ENCODE measurements at places on chromosomes 1 and 21. TPM values are rescaled to one million over a fixed set of nuclear protein-coding genes. Genes with fewer than 3 reads are reported as not detected.
A peak's percentile ranks its signal among the peaks of the same experiment; 100 is the strongest.

GRCh38 chr1:187689129-187689528 lies 860.4 kb downstream of the PLA2G4A start:
- peak; percentile 14 for DNase-seq

DNA sequence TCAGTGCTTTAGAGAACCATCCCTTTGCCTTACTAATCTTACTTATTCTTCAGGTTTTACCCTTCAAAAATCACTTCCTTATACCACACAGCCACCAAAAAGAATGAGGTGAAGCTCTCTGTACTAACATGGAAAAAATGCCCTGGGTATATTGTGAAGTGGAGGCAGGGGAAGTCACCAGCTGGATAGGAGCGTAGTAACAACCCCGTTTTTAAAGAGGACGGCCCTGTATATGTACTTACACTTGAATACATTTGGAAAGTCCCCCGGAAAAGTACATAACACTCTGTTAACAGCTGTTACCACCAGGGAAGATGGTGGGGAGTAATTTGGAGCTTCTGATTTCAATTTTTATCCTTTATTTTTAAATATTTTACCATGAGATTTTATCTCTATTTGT lies 28.2 kb upstream of the KHDRBS1 start:
- no peak for DNase-seq

DNA sequence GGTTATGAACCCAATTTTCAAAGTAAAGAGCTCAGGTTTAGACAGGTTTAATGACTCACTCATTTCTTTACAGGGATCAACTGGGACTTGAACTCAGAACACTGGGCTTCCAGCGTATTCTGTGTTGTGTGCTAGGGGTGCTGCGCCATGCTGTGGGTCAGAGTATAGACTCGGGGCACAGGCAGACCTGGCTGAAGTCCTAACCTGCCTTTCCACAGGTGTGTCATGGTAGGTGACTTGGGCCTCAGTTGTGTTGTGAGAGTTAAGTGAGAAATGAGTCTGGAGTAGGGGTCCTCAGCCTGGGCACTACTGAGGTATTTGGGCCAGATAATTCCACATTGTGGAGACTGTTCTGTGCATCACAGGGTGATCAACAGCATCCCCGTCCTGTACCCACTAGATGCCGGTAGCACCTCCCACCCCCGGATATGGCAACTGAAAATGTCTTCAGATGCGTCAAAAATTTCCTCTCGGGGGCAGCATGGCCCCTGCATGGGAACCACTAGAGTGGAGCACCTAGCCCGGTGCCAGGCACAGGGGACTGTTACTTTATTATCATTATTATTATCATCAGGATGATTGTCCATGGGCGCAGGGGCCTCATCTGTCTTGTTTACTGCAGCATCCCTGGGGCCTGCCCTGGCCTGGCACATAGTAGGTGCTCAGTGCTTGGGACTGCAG lies 575.5 kb downstream of the PTPRU start:
- DNase-seq = no peak

DNA sequence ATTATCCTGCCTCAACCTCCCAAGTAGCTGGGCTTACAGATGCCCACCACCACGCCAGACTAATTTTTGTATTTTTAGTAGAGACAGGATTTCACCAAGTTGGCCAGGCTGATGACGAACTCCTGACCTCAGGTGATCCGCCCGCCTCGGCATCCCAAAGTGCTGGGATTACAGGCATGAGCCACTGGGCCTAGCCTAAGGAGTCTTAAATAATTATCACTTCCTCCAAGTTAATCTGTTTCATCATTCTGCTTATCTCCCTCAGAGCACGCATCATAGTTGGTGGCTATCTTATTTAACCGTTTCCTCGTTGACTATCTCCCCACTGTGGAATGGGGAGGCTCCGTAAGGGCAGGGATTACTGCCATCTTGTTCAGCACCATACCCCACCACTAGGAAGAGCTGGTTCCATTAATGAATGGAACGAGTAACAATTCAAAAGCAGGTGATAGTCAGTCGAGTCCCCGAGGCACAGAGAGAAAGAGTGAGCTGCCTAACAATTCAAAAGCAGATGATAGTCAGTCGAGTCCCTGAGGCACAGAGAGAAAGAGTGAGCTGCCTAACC lies 52.7 kb downstream of the GLUL start:
- DNase-seq = no peak

- no peak for DNase-seq
Observed at GRCh38 chr1:167943541-167943940, 6.7 kb upstream of the MPC2 start.

GRCh38 chr1:206583707-206584648 lies 28.3 kb downstream of the EIF2D start:
- DNase-seq = no peak

- no peak for DNase-seq
Observed at GRCh38 chr1:26373281-26373680, 731 bp upstream of the ZNF683 start.

DNA sequence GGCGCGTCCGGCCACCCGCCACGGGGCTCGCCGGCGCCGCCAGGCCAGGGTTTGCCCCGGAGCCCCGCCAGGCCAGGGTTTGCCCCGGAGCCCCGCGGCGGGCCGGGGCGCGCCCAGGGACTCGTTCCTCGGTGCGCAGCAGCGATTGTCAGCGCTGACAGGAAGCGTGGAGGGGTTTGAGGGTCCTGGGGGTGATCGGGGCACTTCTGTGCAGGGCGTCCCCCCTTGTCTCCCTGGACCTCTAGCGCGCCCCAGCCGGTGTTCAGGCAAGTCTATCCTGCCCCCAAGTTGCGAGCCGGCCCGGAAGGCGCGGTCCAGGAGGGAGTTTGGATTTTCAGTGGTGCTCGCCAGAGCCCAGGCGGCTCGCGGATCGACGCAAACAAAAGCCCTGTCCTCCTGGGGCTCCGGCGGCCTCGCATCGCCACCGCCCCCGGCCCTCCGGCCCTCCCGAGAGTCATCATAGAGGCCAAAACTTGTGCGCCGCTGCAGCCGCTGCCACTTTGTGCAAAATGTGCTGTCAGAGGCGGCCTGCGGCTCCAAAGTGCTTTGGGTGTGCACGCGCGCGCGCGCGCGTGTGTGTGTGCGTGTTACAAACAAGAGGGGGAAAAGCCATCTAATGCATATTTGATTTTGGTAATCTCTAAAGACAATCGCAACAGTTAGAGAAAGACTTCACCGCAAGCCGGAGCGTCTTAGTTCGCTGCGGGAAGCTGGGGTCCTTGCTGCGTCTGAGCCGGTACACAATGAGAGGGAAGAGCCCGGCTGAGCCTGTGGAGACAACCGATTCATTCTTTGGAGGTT lies 1.0 kb downstream of the ROR1 start:
- no peak for DNase-seq

GRCh38 chr1:89781494-89782126 lies 39.2 kb upstream of the LRRC8D start:
- no peak for DNase-seq

GRCh38 chr1:248913933-248914332 lies 7.9 kb downstream of the PGBD2 start:
- no peak for DNase-seq

GRCh38 chr1:150563340-150564038 lies 14.3 kb downstream of the ADAMTSL4 start:
- no peak for DNase-seq

- DNase-seq = no peak
Observed at GRCh38 chr1:193187114-193187513, 701 bp upstream of the B3GALT2 start.

GRCh38 chr1:9127395-9128165 lies 1.3 kb downstream of the GPR157 start:
- DNase-seq = no peak

DNA sequence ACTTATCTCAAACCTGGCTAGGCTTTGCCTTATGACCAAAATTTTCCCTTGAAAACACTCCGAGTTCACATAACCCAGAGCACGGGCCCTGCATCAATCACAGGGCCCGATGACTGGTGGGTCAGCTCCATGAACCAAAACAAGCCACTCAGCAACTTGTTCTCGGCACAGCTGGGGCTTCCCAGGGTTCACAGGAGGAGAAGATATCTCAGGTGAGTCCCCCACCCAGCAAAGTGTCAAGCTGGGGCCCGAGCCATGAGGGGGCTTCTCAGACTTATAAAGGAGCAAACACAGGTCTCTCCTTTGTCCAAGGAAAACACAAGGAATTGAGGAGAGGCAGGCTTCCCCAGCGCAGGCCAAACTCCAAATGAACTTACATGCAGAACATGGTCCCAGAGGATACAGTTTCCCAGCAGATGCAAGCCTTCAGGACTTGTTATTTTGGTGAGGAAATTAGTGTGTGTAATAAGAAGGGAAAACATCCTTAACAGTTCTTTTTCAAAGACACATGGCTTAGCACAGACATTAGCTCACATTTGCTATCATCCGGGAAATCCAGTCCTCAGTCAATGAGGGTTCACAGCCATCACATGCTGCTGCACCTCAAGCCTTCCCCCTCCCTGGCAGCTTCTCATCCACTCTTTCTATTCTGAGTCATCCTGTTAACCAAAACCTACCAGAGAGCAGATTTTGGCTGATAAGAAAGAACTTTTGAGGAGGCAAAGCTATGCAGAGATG lies 98.1 kb upstream of the NFIA start:
- DNase-seq = no peak

- DNase-seq = no peak
Observed at GRCh38 chr21:41170442-41170841, 2.5 kb downstream of the BACE2 start.

DNA sequence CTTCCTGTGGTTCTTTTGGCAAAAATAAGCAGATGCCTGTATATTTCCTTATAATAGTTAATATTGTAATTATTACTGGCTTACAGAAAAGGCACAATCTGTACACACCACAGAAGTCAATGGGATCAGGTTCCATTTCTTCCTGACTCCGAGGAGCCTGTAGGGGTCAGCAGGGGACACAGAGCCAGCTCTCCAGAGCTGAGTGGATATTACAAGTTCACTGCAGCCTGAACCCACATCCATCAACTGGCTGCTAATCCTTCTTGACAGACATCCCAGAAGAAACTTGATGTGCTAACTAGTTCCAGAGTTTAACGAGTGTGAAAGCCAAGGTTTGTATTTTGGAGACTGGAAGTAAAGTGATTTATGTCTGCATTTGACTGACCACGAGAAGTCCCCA lies 203.8 kb downstream of the LMX1A start:
- DNase-seq = no peak

GRCh38 chr1:91753878-91754277 lies 132.1 kb downstream of the TGFBR3 start:
- DNase-seq = no peak

GRCh38 chr1:233294913-233295236 lies 650 bp downstream of the PCNX2 start:
- DNase-seq = no peak

- DNase-seq = no peak
Observed at GRCh38 chr1:26474818-26475217, 2.6 kb downstream of the HMGN2 start.

GRCh38 chr1:240338837-240339236 lies 247.2 kb downstream of the FMN2 start:
- DNase-seq = no peak

- no peak for DNase-seq
Observed at GRCh38 chr1:107662971-107663370, 302.0 kb downstream of the VAV3 start.

- DNase-seq = no peak
Observed at GRCh38 chr1:215032911-215033526, 49.5 kb upstream of the KCNK2 start.

DNA sequence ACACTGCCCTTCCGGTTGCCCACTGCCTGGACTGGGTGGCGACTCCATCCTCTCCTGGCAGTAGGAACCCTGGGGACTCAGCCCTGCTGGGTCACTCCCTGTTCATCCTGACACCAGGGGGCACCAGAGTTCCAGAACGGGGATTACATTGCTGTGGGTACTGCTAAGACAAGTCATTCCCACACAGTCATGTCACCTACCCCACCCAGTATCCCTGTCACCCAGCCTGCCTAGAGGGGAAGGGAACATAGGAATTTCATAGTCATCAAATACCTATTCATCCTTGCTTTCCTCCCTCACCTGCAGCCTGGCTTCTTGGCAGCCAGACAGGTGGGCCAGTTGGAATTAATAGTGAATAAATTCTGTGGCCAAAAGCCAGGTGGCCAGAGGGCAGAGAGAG lies 9.8 kb upstream of the SFN start:
- no peak for DNase-seq

DNA sequence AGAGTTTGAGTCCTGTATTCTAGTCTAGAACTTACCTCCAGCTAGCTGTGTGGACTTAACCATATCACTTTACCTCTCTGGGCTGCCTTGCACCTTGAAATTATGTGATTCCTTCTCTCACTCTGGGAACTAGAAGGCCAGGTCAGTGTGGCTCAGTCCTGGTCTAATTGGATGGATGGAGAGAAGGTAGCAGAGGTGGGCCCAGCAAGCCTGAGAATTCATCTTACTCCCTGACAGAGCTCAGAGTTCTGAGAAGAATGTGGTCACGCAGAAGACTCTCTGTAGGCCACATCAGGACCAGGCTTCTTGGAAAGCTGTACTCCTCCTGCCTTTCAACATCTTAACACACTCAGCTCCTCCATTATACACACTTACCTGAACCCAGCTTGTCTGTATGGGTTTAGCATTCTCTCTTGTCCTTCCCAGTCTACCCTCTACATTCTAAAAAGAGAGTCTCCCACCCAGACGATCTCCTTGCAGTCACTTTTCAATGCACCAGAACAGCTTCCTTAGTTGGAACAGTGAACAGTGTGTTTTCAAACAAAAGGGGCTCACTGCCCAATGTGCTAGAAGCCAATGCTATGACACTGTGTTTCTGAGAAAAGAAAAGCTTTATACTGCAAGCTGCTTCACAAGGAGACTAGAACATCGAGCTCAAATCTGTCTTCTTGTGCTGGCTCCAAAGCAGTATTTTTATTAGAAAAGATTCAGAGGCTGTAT lies 60.5 kb downstream of the CAPN9 start:
- no peak for DNase-seq

GRCh38 chr1:167565922-167566321 lies 12.4 kb upstream of the CREG1 start:
- DNase-seq = no peak

- DNase-seq = no peak
Observed at GRCh38 chr1:23288201-23288600, 55.9 kb downstream of the HNRNPR start.

Gene OR2T11
- not detected for polyA plus RNA-seq

Gene USH2A
- polyA plus RNA-seq = not detected

Gene RNU1-2
- not detected for polyA plus RNA-seq

Gene AXDND1
- 0.20 TPM for polyA plus RNA-seq

Gene CTSS
- 58.2 TPM for polyA plus RNA-seq

Gene EFHD2
- polyA plus RNA-seq = 50.9 TPM

Gene CHI3L2
- 4.9 TPM for polyA plus RNA-seq

Gene NHLH1
- polyA plus RNA-seq = 0.05 TPM

Gene HES2
- polyA plus RNA-seq = 0.03 TPM

Gene RIMS3
- polyA plus RNA-seq = 4.0 TPM

Gene RHCE
- polyA plus RNA-seq = 0.19 TPM

Gene GPR3
- polyA plus RNA-seq = 1.8 TPM

Gene IKBKE
- 3.5 TPM for polyA plus RNA-seq

All from urinary bladder (tissue), 4 donors.